ENCODE measurements at places on chromosomes 1 and 21. TPM values are rescaled to one million over a fixed set of nuclear protein-coding genes. Genes with fewer than 3 reads are reported as not detected.

DNA sequence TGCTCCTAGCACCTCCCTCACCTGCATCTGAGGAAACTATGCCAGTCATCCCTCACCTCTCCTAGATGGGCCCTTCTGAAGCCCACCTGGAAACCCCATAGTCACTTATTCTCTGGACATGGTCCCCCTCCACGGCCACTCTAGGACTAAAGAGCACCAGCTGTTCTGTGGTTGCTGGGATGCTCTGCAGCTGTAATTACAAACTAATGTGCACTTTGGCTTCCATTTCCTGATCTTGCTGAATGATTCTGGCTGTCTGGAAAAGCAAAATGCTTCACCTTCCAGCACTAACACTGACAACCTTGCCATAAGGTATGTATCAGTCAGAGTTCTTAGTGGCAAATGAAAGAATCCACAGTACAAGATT, 48.7 kb upstream of the PSEN2 start:
- H3K27me3 ChIP-seq: no peaks in the 10 kb centered on the region
- no peak overlapping the region for H3K27ac ChIP-seq
- H3K36me3 ChIP-seq: no peaks in the 10 kb centered on the region
- no peak overlapping the region for H3K4me3 ChIP-seq
- H3K4me1 ChIP-seq: no peaks in the 10 kb centered on the region
- no peak for DNase-seq

DNA sequence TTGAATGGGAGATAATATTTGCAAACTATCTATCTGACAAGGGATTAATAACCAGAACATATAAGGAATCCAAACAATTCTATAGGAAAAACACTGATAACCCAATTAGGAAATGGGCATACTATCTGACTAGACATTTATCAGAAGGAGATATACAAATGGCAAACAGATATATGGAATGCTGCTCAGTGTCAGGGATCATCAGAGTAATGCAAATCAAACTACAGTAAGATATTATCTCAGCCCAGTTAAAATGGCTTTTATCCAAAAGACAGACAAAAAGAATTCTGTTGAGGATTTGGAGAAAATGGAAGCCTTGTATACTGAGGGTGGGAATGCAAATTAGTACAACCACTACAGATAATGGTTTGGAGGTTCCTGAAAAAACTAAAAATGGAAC, 758.0 kb upstream of the B3GALT2 start:
- no peaks in the 10 kb centered on the region for H3K36me3 ChIP-seq
- no peaks in the 10 kb centered on the region for H3K4me1 ChIP-seq
- no peak overlapping the region for H3K4me3 ChIP-seq
- no peaks in the 10 kb centered on the region for H3K27me3 ChIP-seq
- no peak overlapping the region for H3K27ac ChIP-seq

- no peaks in the 10 kb centered on the region for H3K4me1 ChIP-seq
- DNase-seq: no peak
Measured at GRCh38 chr21:42153046-42153686, 65.8 kb upstream of the ABCG1 start.

DNA sequence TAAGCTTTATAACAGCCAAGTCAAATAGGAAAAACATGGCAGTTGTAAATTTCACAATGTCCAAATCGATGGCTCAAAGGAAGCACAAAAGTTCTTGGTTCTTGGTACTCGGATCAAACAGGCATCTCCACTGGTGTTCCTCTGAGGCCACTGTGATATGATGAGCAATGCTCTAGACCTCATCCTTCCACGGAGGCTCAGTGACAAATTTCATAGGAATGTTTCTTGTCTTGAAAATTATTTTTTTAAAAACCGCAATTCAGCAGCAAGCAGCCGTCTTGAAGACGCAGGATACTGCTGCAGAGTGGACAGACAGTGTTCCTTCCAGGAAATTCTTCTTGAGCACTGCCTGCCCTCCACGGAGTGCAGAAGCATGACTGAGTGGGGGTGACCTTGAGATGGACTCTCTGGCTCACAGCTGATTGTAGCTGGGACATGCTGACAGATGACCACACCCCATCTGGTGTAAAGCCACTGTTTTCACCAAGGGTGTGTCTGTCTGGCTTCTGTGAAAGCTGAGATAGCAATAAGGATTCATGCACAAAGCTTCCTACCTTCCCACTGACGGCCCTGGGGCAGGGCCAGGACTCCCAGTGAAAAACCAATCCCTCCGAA, 61.9 kb downstream of the TIAM1 start:
- H3K4me3 ChIP-seq: no peak overlapping the region
- no peak overlapping the region for H3K27ac ChIP-seq
- no peaks in the 10 kb centered on the region for H3K27me3 ChIP-seq
- no peaks in the 10 kb centered on the region for H3K4me1 ChIP-seq
- DNase-seq: no peak

WNT3A gene
- not detected for total RNA-seq
